ENCODE measurements at places on chromosomes 3 and 15.

DNA sequence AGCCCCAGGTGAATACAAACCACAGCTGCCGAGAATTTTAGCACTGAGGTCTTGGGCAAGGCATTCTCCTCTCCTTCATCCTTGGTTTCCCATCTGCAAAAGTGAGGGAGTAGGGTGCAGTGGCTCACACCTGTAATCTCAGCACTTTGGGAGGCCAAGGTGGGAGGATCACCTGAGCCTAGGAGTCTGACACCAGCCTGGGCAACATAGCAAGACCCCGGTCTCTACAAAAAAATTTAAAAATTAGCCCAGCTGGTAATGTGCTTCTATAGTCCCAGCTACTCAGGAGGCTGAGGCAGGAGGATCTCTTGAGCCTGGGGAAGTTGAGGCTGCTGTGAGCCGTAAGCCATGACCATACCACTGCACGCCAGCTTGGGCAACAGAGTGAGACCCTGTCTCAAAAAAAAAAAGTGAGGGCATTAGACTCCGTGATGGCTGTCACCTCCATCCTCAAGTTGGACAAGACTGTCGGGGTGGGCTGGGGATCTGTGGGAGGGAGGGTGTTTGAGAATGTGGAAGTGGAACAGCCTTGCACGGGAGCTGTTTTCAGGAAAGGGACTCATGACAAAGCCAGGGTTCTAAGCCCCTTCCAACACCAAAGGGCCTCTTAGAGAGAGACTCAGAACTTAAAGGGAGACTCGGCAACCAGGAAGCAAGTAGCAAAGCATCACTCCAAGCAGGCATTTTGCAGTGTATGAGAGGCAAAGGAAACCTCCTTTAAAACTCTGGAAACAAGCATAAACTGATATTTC lies 46.0 kb upstream of the FURIN start:
- no peak for DNase-seq

- no peak for DNase-seq
Observed at GRCh38 chr3:117873249-117873600, 1161.4 kb downstream of the IGSF11 start.

DNA sequence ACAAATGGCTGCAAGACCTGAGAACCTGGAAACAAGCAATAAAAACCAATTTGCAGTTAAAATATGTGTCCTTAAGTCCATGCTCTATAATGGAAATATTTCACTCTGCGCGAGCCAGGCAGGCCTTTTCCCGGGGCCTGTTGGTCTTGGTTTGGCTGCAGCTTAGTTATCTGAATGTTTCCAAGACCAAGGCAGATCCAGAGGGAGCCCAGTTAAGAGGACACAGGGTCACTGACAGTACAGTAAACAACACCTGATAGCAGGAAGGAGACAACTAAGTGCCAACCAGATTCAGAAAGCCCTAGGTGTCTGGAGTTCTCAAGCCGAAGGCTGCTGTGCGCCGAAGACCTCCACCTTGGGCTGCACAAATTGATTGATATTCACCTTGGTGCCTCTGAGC lies 32.8 kb downstream of the THSD4 start:
- DNase-seq: no peak

DNA sequence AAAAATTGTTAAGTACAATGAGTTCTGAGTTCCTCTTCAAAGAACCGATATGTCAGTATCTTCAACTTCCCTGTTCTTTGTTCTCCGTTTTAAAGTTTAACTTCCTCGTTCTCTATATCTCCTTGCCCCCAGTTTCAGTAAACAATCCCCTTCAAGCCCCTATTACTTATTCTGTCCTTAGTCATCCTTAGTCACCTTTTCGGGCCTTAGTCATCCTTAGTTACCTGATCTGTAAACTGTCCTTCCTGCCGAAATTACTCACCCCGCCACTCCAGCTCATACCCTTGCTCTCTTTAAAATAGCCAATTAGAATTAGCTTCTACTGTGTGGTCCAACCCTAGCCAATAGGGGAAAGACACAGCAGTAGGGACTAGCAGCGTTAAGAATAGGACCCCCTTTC lies 1165.6 kb downstream of the NSUN3 start:
- no peak for DNase-seq

DNA sequence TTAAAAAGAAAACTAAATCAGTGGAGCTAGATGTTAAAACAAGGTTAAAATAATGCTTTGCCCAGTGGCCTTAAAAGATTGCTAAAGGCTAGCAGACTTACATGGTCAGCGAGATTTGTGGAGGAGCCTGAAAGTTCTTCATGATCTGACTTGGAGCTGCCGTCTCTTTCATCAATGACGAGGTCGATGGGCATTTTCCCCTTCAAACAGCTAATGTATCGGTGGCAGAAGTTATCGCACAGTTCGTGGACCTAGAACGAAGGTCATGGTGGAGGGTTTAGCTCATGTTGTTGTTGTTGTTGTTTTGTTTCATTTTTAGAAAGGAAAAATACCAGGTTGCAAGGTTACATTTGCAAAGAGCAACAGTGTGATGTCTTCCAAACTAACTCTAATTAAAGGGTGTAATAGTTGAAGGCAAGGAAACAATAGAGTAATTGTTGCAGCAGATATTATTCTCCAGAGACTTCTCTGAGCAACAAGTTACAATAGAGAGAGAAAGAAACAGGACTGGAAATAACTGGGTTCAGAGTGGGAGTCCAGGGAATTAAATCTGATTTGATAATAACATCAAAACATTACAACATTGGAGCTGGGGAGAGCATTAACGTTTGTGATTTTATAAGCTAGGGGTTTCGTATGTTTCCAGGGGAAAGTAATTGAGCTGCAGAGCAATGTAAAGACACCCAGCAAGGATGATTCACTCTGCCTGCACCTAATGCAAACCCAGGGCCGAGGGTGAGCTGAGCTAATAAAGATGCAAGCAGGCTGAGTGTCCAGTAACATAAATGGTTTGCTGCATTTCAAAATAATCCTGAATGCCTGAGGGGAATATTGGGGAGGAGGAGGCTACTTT lies 6.6 kb downstream of the MEIS2 start:
- no peak for DNase-seq

- DNase-seq: no peak
Observed at GRCh38 chr3:148344521-148344920, 353.2 kb upstream of the AGTR1 start.
